Aortic smooth muscle cell (primary cell): ENCODE measurements at places on chromosomes 12 and 14. TPM values are rescaled to one million over a fixed set of nuclear protein-coding genes. Genes with fewer than 3 reads are reported as not detected.

Gene ART4
- 0.66 and 3.5 TPM in 2 replicates for total RNA-seq

Gene KLRK1
- not detected in 2 replicates for total RNA-seq

Gene C12orf54
- total RNA-seq, result not detected in 2 replicates

Gene GPD1
- 0.13 and 0.44 TPM in 2 replicates for total RNA-seq

Gene KRT73
- not detected in 2 replicates for total RNA-seq

Gene GALNT9
- 0.06 and 0.26 TPM in 2 replicates for total RNA-seq

Gene CAPZA3
- total RNA-seq, result not detected in 2 replicates

Gene DNM1L
- total RNA-seq, result 60.0 and 73.2 TPM in 2 replicates

Gene BDKRB2
- 0.75 and 6.5 TPM in 2 replicates for total RNA-seq

Gene TMEM229B
- 1.1 and 1.2 TPM in 2 replicates for total RNA-seq

Gene SLC4A8
- total RNA-seq, result 2.3 and 3.0 TPM in 2 replicates

Gene CIT
- total RNA-seq, result 23.3 and 24.8 TPM in 2 replicates

Gene LRRC43
- 0.79 and 0.87 TPM in 2 replicates for total RNA-seq

Gene PTPRB
- 2.4 and 2.5 TPM in 2 replicates for total RNA-seq

Gene YEATS4
- 9.5 and 10.3 TPM in 2 replicates for total RNA-seq

Gene CLEC2A
- not detected in 2 replicates for total RNA-seq

Gene PPP4R4
- 0.06 TPM in 1 of 2 replicates, not detected in the other for total RNA-seq

Gene TSHR
- total RNA-seq, result not detected in 2 replicates

Gene KRT4
- total RNA-seq, result not detected in 2 replicates

Gene CNOT2
- total RNA-seq, result 120 and 141 TPM in 2 replicates

Gene OTOGL
- total RNA-seq, result 0.62 and 1.6 TPM in 2 replicates

Gene MYF6
- not detected in 2 replicates for total RNA-seq

Gene DPPA3
- total RNA-seq, result not detected in 2 replicates

Gene LRTM2
- not detected in 2 replicates for total RNA-seq

Gene GLT8D2
- 51.8 and 82.5 TPM in 2 replicates for total RNA-seq

Gene TMEM106C
- 103 and 112 TPM in 2 replicates for total RNA-seq

Gene GUCY2C
- total RNA-seq, result under 0.01 TPM in 1 of 2 replicates, not detected in the other

Gene KLRD1
- total RNA-seq, result 0.06 and 0.13 TPM in 2 replicates

Gene GARIN6
- total RNA-seq, result not detected in 2 replicates

Gene SIX6
- not detected in 2 replicates for total RNA-seq

Gene EGLN3
- 0.06 and 0.13 TPM in 2 replicates for total RNA-seq

Gene STON2
- 0.44 and 0.66 TPM in 2 replicates for total RNA-seq

Gene SMCO2
- 0.06 and 0.13 TPM in 2 replicates for total RNA-seq

Gene TMEM132D
- not detected in 2 replicates for total RNA-seq

Gene TCL1B
- total RNA-seq, result not detected in 2 replicates

Gene MDM1
- 8.5 and 10.0 TPM in 2 replicates for total RNA-seq
